ENCODE measurements at places on chromosomes 4 and X.

GRCh38 chrX:44155126-44155525 lies 181.9 kb upstream of the NDP start:
- DNase-seq: no peak

GRCh38 chrX:9324676-9325075 lies 140.2 kb upstream of the TBL1X start:
- DNase-seq: no peak

GRCh38 chr4:98275145-98275544 lies 14.0 kb downstream of the RAP1GDS1 start:
- DNase-seq: no peak

GRCh38 chr4:70858454-70858853 lies 18.8 kb upstream of the GRSF1 start:
- DNase-seq: no peak

DNA sequence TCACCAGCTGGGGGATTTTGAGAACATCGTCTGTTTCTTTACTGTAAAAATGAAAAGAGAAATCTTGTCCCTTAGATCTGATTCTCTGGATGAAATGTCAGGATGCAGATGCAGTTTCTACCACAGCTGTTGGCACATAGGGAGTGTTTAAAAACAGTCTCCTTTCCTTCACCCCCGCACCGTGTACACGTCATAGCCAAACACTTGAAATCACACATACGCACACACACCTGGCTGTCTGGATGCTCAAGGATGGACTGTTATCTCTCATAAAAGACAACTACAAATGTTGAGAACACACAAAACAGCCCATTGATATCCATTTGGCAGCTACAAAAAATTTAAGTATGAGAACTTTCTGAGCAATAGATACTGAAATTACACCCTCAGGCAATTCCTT lies 275.8 kb upstream of the CLNK start:
- no peak for DNase-seq

DNA sequence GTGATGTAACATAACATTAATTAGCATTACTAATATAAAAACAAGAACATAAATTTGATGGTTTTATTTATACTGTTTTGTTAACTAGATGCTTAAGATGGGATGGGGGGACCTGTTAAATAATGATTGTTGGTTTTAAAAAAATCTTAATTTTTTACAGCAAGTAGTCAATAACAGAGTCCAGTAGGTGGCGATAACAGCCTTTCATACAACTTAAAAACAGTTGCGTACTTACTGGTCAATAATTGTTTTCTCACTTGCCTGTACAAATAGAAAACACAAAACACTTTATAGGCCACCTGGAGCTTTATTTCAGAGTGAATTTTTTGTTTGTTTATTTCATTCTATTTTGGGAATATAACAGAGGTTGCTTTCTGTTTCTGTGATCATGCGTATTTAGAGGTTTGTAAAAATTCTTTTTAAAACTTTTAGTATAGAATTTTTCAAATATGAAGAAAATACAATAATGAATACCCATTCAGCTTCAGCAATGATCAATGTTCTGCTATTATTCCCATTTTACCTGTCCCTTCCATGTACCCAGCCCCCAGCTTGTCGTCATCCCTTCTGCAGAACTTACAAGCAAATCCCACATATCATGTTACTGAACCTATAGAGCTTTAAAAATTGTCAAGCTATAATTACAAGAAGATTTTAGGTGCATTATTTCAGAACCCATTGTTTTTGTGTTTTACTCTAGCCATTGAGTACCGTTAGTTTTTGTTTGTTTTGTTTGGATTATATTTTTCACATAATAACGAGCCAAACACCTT lies 97.1 kb downstream of the MRPL1 start:
- no peak for DNase-seq

- no peak for DNase-seq
Measured at GRCh38 chr4:126273746-126274145, 959.0 kb downstream of the FAT4 start.

- DNase-seq: no peak
Measured at GRCh38 chr4:288891-289290, 16.4 kb downstream of the ZNF732 start.

DNA sequence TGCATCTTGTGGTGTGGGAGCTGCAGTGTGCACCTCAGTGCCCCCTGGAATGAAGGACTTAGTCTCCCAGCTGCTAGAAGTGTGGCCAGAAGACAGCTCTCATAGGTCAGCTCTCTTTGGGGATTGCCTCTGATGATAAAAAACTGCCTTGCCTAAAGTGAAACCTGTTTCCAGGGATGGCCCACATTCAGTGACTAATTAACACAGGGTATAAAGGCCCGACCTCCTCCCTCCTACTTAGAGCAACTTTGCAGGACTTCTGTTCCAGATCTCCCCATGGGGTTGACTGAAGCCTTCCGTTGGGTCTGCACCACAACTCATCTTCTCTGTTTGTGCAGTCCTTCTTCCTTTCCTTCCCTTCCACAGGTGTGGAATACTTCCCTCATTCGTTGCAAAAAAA lies 53.2 kb downstream of the SPINK2 start:
- no peak for DNase-seq

GRCh38 chr4:38749336-38749735 lies 33.5 kb downstream of the TLR10 start:
- no peak for DNase-seq

GRCh38 chr4:132709056-132709455 lies 440.0 kb upstream of the PCDH10 start:
- no peak for DNase-seq

DNA sequence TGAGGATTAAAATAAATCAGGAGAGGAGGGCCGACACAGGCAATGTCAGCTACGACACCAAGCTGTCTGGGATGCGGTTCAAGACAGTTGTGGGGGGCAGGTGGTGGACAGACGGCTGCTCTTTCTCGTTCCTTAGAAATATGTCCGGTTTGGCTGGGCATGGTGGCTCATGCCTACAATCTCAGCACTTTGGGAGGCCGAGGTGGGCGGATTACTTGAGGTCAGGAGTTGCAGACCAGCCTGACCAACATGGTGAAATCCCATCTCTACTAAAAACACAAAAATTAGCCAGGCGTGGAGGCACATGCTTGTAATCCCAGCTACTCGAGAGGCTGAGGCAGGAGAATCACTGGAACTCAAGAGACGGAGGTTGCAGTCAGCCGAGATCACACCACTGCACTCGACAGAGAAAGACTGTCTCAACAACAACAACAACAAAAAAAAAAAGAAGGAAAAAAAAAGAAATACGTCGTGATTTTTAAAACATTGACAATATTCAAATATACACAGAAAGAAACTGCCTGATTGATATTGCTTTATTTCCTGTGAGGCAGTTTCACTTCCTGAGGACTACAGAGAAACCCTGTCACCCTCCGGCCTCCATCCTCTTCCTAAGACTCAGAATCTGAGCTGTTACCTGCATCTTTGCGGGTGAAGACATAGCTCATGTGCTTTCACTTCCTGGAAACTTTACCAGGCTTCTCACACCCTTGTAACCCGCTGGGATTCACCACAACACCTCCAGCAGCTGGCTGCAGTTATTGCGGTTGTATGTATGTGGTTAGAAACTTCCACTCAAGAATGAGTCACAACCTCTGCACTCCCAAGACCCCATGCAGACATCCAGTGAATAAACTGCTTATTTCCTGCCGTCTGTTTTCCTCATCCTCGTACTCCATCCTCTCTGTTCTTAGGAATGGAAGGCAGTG lies 63.8 kb upstream of the STS start:
- peak; percentile 63 for DNase-seq

DNA sequence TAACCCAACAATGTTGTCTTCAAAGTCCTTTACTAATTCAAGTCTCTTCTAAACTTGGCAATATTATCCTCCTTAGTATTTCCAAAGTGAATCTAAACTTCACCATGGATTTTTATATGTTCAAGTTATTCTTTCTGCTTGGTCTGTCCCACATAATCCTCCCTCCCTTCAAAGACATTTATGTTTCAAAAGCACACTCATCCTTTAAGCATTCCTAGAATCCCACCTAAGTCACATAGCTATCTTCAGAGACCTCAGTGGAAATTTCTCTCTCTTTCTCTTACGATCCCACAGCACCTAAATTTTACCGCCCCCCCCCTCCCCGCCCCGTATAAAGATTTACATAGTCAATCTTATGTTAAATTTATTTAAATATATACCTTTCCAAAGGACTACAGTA lies 314.9 kb upstream of the GRIA3 start:
- DNase-seq: no peak

GRCh38 chrX:154648931-154649330 lies 4.4 kb downstream of the CTAG2 start:
- no peak for DNase-seq

GRCh38 chrX:15761564-15762191 lies 23.6 kb downstream of the CA5B start:
- no peak for DNase-seq

DNA sequence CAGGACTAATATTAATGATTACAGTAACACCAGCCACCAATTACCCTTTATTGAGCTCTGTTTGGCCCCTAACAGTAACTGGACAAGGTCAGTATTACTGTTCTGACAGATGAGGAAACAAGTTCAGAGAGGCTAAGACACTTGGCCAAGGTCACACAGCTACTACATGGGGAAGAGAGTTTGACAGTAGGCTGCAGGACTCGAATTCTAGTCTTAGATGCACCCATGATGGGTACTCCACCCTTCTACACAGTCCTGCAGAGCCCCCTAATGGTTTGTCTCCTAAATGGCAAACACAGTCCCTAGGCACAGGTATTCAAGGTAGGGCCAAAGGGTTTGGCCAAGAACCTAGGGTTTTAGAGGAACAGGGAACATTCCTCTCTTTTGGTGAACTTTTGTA lies 93.9 kb downstream of the NSUN7 start:
- no peak for DNase-seq

DNA sequence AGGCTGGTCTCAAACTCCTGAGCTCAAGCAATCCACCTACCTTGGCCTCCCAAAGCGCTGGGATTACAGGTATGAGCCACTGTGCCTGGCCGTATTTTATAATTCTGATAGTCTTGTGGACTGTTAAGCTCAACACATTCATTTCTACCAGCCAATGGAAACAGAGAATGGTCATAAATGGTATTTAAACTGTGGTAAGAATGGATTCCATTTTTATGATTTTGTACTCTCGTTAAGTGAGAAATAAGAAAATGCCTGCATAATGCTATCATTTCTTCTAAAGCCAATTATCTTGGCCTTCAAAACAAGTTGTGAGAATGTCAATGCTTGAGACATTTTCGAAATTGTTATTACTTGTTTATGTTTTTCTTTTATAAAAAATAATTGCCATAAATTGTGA lies 321.0 kb downstream of the IL15 start:
- no peak for DNase-seq

DNA sequence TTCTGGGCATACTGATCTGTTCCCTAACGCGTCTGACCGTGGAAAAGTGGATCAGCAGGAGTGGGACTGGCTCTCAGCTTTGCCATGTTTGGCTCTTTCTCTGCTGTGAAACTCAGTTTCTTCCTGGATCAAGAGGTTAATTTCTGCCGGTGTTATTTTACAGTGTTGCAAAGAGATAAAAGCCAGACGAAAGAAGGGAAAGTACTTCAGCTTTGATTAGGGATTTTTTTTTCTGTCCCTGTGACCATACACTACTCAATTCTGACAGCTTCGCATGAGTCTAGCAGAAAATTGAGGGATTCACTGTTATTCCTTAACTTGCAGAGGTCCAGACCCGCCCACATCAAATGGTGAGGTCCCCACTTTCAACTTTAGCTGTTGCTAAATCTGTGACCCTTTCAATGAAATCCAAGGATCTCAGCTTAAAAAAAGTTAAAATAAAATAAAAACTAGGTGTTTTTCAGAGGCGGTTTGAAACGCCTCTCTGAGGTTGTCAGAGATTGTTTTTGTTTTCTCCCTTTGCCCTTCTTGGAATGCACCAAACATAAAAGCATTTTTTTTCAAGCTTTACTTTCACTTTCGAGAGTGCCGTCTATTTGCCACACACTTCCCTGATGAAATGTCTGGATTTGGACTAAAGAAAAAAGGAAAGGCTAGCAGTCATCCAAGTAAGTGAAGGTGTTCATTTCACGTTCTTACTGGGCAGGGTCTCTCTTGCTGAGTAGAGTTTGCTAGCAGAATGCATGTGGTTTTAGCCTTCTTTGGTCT lies at the start of gene TLR3:
Gene TLR3 (plus strand): TSS at position 576 of the 768 bp plus-strand sequence. CDS start 7,464 bp downstream, outside the sequence.
- DNase-seq: peak; percentile 37

GRCh38 chrX:133440081-133440796 lies 24.9 kb upstream of the GPC4 start:
- no peak for DNase-seq

- DNase-seq: no peak
Measured at GRCh38 chrX:153063315-153063714, 7.0 kb downstream of the PNMA3 start.

DNA sequence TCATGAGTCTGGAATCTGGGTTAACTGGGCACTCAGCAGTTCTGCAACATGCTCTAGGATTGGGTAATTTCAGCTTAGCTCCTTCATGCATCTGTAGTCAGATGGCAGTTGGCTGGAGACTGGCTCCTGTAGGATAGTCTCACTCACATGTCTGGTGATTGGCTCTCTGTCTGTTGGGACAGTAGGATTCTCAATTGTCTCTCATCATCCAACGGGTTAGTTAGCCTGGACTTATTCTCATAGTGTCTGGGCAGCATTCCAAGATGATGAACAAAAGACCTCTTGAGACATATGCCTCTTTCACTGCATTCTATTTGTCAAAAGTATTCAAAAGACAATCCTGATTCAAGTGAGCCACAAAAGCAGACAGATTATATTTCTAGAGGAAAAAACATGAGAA lies 795.6 kb upstream of the GALNTL6 start:
- DNase-seq: no peak

GRCh38 chr4:42843694-42844093 lies 48.8 kb upstream of the GRXCR1 start:
- DNase-seq: no peak

GRCh38 chrX:40418813-40419195 lies 162.0 kb upstream of the ATP6AP2 start:
- DNase-seq: no peak

GRCh38 chrX:23981222-23981621 lies 45.8 kb downstream of the KLHL15 start:
- DNase-seq: no peak

DNA sequence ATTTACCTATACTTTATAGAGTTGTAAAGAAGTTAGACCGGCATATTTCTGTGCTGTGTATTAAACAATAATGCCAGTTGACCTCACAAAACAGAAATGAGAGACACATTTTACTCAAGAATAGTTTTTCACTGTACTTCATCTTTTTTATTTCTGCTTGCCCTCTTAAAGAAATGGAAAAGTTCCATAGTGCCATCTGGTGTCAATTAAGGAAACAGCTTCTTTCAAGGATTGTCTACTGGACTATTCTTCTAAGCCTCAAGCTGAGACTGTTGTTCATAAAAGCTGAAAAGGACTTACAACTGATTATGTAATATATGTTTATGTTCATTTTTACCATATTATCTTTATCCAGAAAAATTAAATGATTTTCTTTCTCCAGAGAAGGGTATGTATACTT lies 1523.7 kb downstream of the ARAP2 start:
- DNase-seq: no peak

DNA sequence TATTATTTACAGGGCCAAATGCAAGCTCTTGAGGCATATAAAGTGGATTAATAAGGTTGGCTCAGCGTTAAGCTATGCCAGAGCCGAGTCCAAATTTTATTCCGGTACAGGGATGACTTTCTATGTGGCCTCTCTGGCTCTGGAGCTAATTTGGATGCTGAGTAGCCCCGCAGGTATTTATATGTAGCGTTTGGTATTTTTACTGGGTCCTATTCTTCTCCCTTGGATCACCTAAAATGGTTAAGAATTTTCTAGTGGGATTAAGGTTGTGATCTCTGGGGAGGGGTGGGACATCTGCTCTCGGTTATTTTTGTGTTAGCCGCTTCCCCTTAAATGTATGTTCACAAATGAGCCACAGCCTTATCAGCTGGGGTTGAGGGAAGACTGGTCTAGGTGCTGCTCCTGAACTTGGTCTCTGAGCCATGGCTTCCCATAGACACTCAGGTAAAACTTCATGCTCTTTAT lies 49.4 kb downstream of the FHL1 start:
- no peak for DNase-seq

All from bone marrow (tissue), 2 donors.